CD4-positive, alpha-beta T cell treated with Interleukin-6 for 4 hours (primary cell): ENCODE measurements at places on chromosomes 12 and 14.

DNA sequence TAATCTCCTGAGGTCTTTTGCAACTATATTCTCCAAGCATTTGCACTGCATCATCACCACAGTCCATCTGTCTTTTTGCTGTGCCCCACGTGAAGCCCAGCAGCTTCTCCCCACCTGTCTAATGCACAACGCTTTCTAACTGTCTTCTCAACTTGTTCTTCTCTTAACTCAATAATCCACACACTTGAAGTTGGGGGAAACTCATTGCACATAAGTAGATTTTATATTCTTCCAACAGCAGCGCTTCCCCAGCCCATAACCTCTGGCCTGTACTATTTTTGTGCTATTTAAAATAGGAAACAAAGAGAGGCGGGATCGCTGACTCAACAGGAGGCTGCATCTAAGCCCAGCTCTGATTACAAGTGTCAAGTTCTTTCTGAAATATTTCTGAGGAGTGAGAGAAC, 226.7 kb downstream of the GXYLT1 start:
- no peak for DNase-seq

DNA sequence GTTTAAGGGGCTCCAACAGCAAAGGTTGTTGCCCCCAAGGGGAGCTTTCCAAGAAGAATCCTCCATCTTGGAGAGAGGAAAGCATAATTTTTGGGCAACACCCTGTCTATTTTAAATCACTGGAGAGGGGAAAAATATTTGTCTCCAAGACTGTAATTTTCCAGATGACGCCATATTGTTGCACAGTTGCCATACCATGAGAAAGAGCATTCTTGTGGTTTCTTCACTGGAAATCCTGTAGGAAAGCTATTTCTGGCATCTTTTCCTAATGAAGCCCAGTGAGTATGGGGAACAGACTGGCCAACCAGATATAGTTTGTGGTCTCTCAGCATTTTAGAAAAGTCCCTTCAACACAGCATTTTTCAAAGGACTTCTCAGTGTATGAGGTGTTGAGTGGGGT, 88.1 kb upstream of the MANSC4 start:
- no peak for DNase-seq

DNA sequence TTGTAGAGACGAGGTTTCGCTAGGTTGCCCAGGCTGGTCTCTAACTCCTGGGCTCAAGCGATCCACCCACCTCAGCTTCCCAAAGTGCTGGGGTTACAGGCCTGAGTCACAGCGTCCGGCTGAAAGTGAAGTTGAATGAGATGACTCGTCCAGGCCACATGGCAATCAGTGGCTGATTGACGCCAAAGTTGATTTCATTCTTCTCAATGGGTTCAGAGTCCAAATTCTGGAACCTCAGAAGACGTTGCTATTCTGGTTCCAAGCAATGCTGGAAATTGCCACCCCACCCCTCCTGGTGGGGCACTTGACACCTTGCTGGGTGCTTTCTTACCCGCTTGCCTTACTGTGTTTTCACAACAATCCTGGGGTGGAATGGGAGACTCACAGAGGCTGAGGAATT, 14.9 kb downstream of the ABCB9 start:
- no peak for DNase-seq

DNA sequence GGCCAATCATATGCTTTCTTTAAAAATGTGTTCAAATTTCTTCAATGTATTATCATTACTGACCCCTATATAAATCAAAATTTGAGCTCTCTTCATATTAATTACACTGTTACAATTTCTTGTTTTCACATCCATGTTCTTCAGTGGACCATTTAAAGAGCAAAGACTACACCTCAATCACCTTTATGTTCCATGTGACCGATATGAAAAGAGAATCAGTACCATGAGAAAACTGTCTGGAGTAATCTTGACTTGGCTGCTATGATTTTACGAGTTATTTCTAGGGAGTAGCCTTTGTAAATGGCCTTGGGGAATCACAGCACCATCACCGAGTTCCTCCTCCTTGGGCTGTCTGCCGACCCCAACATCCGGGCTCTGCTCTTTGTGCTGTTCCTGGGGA, at the start of gene OR8S1:
Gene OR8S1, plus strand, starts transcription at position 301 of the 400 bp plus-strand sequence. Its CDS starts 0 bp downstream, at position 301.
- no peak for DNase-seq

- DNase-seq = no peak
Measured at GRCh38 chr12:111170543-111170942, 198.4 kb downstream of the PHETA1 start.

DNA sequence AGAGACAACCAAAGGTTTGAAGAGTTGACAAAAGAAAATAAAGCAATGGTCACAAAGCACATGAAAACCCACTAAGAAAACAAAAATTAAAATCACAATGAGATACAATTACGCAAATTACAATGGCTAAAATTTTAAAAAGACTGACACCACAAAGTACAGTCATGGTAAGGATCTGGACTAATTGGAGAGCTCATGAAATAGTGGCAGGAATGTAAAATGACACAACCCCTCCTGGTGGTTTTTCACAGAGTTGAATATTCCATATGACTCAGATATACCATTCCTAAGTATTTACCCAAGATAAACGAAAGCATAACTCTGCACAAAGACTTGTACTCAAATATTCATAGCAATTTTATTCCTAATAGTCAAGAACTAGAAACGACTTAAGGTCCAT, 65.9 kb downstream of the NOVA1 start:
- no peak for DNase-seq

- no peak for DNase-seq
Measured at GRCh38 chr12:93219947-93220346, 157.8 kb upstream of the NUDT4 start.

GRCh38 chr12:69550569-69551350, 34.5 kb upstream of the CCT2 start:
- no peak for DNase-seq

- DNase-seq = no peak
Measured at GRCh38 chr12:62032870-62033269, 227.3 kb upstream of the USP15 start.

GRCh38 chr14:85616386-85616885, 86.5 kb downstream of the FLRT2 start:
- DNase-seq = no peak

DNA sequence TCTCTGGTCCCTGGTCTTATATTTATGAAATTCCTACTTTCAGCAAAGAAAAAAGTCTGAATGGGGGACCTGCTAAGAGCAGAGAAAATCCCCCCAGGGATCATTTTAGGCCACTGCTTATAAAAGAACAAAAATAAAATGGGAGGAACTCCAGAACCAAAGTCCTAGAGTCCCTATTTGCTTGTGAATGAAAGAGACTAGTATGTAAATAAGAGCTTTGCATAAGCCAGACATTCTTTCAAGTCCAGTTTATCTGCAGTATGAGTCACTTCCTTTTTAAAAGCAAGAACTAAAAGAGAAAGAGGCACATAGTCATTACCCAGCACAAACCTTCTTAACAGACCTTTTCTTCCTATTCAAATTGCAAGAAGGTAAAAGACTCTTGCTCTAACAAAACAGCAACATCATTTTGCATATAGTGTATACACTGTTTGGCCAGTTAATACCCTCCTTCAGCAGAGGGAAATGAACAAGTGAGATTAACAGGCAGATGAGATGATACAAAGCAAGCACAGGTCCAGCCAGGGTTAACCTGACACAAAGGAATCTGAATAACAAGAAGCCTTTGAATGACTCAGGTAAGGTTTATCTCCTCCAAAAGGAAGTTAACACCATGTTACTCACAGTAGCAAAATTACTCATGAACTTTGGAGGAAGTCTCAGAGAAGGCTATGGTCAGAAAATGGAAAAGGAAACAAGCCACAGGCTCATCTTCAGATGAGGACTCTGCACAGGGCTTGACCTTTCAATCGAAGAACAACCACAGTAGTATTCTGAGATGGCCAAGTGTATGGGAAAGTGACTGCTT, 87.3 kb downstream of the PHLDA1 start:
- peak; percentile 28 for DNase-seq

- DNase-seq = no peak
Measured at GRCh38 chr14:85921241-85921640, 391.3 kb downstream of the FLRT2 start.

DNA sequence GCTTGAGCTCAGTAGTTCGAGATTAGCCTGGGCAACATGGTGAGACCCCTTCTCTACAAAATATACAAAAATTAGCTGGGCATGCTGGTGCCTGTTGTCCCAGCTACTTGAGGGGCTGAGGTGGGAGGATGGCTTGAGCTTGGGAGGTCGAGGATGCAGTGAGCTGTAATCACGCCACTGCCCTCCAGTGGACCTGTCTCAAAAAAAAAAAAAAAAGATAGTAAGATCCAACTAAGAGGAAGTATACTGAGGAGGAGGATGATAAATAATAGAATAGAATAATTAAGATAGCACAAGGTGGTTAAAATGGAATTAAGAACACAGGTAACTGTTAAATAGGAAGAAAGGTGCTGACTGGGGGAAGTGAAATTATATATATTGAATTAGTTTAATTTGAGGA, 37.0 kb upstream of the BAZ1A start:
- DNase-seq = peak; percentile 5

DNA sequence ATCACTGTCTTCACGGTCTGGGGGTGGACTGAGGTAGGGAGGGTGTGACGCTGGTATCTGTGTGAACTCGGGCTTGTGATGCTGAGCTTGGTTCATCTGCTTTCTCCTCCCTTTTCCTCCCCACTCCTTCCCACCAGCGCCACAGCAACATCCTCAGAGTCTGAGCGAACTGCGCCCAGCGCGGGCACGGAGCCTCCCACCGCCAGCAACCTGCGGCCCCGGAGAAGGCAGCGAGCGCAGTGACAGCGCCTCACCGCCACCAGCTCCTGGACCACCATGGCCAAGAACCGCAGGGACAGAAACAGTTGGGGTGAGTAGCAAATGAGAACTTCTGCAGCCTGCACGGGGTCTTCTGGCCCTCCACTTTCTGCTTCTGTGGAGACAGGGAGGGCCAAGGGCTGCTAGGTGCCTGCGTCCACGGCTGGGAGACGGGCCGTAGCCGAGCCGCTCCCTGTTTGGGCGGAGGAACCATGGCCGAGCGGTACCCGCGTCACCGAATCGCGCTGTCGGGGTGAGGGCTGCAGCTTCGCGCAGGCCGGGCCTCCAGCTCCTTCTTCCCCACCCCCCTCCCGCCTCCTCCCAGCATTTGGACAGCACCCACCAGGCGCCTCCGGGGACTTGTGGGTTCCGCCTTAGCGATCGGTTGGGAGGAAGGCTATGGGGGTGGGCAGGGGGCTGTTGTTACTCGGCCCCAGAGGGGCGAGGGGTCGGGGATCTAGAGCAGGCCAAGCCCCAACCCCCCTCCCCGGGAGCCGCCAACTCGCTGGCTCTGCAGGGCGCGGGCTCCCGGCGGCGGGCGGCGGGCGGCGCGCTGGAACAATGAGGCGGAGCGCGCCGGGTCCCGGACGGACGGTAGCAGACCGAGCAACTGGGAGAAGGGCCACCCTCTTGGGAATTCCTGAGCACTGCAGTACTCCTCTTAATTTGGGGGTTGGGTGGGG, at the start of gene ATL1:
Gene ATL1, plus strand, starts transcription at position 156 of the 941 bp plus-strand sequence. Its CDS starts 121 bp downstream, at position 277.
- peak; percentile 44 for DNase-seq

GRCh38 chr14:67863223-67863622, 43.6 kb downstream of the RAD51B start:
- no peak for DNase-seq

- DNase-seq = no peak
Measured at GRCh38 chr14:103142026-103142425, 18.8 kb downstream of the TNFAIP2 start.

DNA sequence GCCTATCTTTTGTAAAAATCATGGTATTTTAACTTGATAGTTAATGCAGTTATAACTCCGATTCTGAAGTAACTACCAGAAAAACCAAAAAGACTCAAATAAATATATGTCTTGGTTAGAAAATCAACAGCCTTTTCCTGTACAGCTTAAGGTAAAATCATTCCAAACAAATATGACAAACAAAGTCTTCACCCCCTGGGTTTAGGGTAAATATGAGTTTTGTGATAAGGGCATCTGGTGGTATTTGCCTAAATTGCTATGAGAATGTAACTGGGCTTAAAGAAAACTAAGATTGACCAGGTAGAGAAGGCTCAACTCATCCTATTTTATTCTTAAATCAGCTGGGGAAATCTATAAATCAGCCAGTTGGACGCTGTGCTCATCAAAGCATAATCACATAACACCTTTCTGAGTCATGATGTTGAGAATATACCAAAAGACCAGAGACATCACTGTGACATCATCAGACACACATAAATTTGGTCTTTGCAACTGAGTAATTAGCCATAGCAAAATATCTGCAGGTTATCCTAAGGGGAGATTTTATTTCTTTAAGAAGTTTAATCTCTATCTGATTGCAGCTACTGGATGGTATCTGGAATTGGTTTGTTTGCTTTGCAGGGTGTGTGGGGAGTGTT, 133.9 kb downstream of the STXBP6 start:
- no peak for DNase-seq

GRCh38 chr12:39372204-39372925, 70.6 kb downstream of the KIF21A start:
- no peak for DNase-seq

DNA sequence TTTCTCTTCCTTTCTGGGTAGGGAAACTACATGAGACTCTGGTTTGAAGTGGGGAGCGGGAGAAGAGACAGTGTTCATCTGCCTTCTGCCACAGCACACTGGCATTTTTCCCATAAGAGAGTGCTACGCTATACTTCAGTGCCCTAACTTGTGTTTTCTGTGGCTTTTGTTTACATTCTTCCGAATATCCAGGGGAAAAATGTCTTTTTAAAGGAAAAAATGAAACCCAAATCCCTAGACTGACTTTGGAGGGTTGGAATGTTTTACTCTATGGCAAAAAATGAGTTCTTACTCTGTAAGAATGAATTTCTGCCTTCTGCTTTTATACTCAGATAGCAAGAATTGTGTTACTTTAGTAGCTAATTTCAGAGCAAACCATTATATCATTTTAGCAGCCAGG, 88.1 kb upstream of the TMEM263 start:
- no peak for DNase-seq

GRCh38 chr12:1553987-1554982, 40.1 kb downstream of the FBXL14 start:
- DNase-seq = no peak

GRCh38 chr14:21579976-21580375, at the start of gene OR10G3:
Gene OR10G3 (minus strand): TSS chr14:21580076. CDS start chr14:21570744, 9,332 bp downstream.
- no peak for DNase-seq

- no peak for DNase-seq
Measured at GRCh38 chr14:30193845-30194501, 266.3 kb upstream of the PRKD1 start.
